ENCODE measurements at places on chromosomes 11 and 22. TPM values are rescaled to one million over a fixed set of nuclear protein-coding genes. Genes with fewer than 3 reads are reported as not detected.

- DNase-seq: no peak
These were observed 90.6 kb downstream of the CELSR1 start for GRCh38 chr22:46446799-46447198.

- DNase-seq: no peak
These were observed 149.6 kb upstream of the MTNR1B start for GRCh38 chr11:92819830-92820229.

GRCh38 chr11:74094393-74094792, 76.4 kb downstream of the C2CD3 start:
- no peak for DNase-seq

- DNase-seq: no peak
These were observed 942.5 kb downstream of the JRKL start for GRCh38 chr11:97332271-97332670.

DNA sequence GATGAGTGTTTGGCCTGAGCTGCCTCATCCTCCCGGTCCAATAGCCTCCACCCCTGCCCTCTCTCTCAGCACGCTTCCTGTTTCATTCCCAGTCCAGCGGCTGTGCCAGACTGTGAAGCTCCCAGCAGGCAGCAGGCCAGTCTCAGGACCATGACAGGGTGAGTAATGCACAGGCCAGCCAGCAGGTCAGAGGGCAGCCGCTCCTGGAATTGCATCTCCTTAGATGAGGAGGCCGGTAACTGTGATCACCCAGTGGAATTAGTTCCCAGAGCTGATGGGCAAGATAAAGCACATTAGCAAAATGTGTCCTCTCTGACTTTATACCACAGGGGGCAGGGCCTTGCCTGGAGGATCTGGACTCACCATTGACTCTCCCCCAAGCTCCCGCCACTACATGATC, 251.2 kb downstream of the ETS1 start:
- DNase-seq: no peak

GRCh38 chr22:21857481-21857914, 9.9 kb downstream of the MAPK1 start:
- no peak for DNase-seq

- DNase-seq: no peak
These were observed 134.5 kb downstream of the ADAMTS15 start for GRCh38 chr11:130582981-130583380.

DNA sequence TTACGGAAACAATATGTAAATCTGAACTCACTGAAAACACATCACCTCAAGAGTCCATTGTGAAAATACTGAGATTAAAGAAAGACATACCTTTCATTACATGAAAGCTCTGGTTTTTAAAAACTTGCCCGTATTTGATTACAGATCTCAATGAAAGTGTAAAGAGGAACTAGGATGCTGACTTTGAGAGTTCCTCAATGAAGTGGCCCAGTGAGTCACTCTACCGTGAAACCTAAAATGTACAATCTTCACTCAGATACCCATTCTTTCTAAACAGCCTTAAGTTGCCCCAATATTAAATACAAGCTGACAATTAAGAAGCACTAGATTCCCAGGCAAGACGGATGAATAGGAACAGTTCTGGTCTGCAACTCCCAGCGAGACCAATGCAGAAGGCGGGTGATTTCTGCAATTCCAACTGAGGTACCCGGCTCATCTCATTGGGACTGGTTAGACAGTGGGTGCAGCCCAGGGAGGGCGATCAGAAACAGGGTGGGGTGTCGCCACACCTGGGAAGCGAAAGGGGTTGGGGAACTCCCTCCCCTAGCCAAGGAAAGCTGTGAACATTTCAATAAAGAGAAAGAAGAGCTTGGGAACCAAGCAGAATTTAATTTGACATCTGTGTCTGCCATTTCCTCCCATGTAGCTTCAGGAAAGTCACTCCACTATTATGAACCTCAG, 33.8 kb upstream of the OR9G4 start:
- no peak for DNase-seq

DNA sequence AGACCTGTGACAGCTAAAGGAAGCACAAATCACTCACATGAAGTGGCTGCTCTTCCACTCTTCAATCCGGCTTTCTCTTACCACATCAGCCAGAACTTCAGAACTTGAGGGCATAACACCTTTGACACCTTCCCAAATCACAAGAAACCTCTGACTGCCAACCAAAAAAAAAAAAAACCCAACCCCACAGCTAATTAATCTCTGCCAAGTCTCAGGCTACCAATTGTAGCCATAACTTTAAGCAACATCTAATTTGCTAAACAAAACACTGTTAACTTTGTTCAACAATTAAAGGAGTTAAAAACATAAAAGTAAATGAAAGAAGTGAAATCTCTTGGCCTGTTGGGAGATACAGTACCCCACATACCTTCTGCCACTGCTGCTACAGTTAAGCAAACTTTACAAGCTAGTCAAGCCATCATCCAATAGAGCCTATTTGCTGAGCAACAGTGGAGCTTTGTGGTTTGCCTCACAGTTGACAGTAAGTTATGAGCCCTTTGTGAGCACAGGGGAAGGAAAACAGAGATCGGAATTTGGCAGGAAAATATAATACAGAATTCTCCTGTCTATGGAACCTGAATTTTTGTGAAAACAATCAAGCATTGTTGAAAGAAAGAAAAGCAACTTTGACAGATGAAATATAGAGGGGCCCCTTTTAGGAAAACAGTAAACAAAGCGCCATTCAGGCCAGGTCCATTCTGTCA, at the start of gene SOX6:
TSS of gene SOX6 (minus strand) at position 490 of the 704 bp plus-strand sequence. CDS start 15,298 bp downstream, outside the sequence.
- DNase-seq: no peak

GRCh38 chr11:134417871-134418840, 6.1 kb upstream of the B3GAT1 start:
- no peak for DNase-seq

DNA sequence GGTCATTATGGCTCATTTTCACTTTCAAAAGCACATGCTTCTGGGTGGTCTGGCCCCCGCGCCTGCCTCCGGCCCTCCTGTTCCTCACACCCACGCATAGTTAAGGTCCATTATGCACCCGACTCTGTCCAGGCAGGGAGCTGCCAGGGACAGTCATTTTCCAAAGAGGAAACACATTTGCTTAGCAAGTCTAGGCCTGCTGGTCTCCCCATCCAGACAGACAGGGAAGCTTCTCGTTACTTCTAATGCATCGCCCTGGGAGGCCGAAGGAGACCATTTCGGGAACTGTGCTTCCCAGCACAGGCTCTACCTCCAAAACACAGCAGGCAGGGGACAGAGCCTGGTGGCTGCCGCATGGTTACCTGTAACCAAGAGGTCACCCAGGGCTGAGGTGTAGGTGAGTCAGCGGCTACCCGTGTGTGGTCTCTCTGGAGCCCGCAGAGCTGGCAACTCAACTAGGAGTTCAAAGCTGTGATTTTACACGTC, 87.1 kb upstream of the SHANK2 start:
- no peak for DNase-seq

- no peak for DNase-seq
These were observed 12.4 kb upstream of the TBX1 start for GRCh38 chr22:19748139-19748538.

DNA sequence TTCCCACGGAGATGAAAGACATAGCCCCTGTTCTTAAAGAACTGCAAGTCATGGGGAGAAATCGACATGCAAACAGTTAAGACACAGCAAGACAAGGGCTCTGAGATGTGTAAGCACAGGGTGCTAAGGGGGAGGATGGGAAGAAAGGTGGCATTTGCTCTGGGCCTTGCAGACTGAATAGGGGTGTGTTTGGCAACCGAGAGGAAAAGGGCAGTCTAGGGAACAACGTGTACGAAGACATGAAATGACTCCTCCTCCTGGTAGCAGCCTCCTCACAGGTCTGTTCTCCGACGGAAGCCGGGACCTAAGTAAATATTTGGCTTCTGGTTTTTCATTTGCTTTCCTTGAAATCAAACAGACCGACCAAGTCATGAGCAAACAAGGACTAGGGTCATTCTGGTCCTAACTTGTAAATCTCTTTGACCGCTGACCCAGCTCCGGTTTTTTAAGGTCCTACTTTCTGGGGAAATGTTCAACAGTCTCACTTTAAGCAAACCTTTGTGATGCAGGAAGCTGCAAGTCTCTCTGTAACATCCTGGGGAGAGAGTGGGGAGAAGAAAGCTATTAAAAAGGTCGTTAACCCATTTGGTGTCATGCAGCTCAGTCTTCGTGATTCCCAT, 19.7 kb downstream of the NNMT start:
- DNase-seq: peak; percentile 25

The PGA5 gene
- not detected for total RNA-seq

The NCAM1 gene
- 0.14 TPM for total RNA-seq

The CRYBB3 gene
- total RNA-seq: 0.34 TPM

The USP2 gene
- 0.71 TPM for total RNA-seq

All from activated CD4-positive, alpha-beta T cell treated with anti-CD3 and anti-CD28 coated beads for 36 hours (primary cell).